ENCODE measurements at places on chromosomes 7 and 10. TPM values are rescaled to one million over a fixed set of nuclear protein-coding genes. Genes with fewer than 3 reads are reported as not detected.

DNA sequence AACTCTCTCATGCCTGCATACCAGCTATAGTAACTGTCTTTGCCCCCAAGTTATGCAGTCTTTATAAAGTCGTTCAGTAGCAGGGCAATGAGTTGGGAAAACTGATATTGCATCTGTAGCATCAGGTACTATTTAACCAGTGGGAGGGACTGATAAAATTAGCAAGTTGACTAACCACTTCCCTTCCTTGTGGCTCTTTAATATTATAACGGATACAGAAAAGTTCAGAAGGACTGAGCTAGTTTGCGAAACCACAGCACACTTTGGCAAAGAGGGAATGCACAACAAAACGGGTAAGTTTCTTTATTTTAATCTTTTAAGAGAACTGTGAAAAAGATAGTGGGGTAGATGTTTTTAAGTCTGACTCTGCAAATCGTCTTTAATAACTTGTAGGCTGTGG is 205.3 kb upstream of the HDAC9 start:
- no peak for DNase-seq
- no peaks in the 10 kb centered on the region for H3K27me3 ChIP-seq
- H3K4me3 ChIP-seq = no peak overlapping the region
- H3K27ac ChIP-seq = no peak overlapping the region
- H3K36me3 ChIP-seq = no peaks in the 10 kb centered on the region

GRCh38 chr10:70319183-70319582 is 35.4 kb upstream of the NPFFR1 start:
- H3K4me1 ChIP-seq = no peaks in the 10 kb centered on the region
- no peaks in the 10 kb centered on the region for H3K36me3 ChIP-seq
- no peaks in the 10 kb centered on the region for H3K27me3 ChIP-seq
- DNase-seq = no peak
- no peak overlapping the region for H3K27ac ChIP-seq

Gene LIPJ
- 0.23 TPM for total RNA-seq

Gene IQUB
- 0.43 TPM for total RNA-seq

Gene HYCC1
- 8.6 TPM for total RNA-seq

Gene SFXN2
- total RNA-seq = 15.3 TPM

Gene PRKAR2B
- 5.8 TPM for total RNA-seq

DNA sequence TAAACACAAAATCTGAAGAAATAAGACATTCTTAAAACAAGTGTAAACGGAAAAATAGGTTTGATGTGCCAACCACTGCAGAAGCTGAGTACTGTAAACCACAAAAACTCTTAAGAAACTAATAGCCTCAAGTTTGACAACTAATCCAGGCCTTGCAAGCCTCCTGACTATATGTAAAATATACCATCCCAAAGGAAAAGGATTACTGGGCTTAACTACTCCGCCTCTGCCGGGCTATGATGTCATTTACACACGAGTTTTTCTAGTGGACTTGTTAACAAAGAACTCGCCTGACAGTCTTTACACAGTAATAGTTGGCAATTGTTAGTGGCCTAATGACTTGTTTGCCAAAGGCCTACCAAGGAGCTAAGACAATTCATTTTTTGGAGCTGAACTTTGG is 2.1 kb downstream of the KIF5B start:
- no peaks in the 10 kb centered on the region for H3K27me3 ChIP-seq
- no peak overlapping the region for H3K27ac ChIP-seq
- no peak for DNase-seq
- H3K4me3 ChIP-seq = peak overlapping the region; percentile 88

Gene SPDYE8
- not detected for total RNA-seq

Gene AP1S1
- total RNA-seq = 23.1 TPM

Gene NPTX2
- total RNA-seq = 11.1 TPM

DNA sequence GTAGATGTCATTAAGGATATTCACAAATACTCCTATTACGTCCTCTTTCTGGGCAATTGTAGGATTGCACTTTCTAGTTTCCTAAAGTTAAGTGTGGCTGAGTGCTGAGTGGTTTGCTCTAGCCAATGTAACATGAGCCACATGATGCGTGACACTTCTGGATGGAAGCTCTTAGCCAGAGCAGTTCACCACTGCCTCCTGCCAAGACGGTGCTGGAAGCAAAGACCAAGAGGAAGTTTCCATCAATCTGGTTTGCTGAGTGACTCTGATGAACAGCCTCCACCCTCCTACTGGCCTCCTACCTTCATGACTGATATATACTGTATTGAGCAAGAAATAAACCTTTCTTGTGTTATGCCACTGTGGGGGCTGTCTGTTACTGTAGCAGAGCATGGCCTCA is 318.1 kb downstream of the KCNMA1 start:
- no peaks in the 10 kb centered on the region for H3K27me3 ChIP-seq
- no peaks in the 10 kb centered on the region for H3K4me1 ChIP-seq
- H3K36me3 ChIP-seq = no peaks in the 10 kb centered on the region

Data from pancreas (tissue), 10 donors.